ENCODE measurements at places on chromosomes 1 and 21.

- no peak for DNase-seq
Measured at GRCh38 chr1:63780565-63780964, 6.7 kb downstream of the ROR1 start.

GRCh38 chr1:197912739-197913494 is 4.3 kb upstream of the LHX9 start:
- DNase-seq, result peak; percentile 23

GRCh38 chr1:21334214-21335087 is 44.2 kb upstream of the ECE1 start:
- DNase-seq, result peak; percentile 84

- DNase-seq, result no peak
Measured at GRCh38 chr1:88133991-88134390, 550.1 kb upstream of the PKN2 start.

- DNase-seq, result no peak
Measured at GRCh38 chr1:237258871-237259270, 216.9 kb downstream of the RYR2 start.

GRCh38 chr1:156368157-156368658 is 803 bp upstream of the RHBG start:
- DNase-seq, result no peak

GRCh38 chr1:20724364-20725188 is 6.8 kb upstream of the KIF17 start:
- DNase-seq, result no peak

GRCh38 chr1:164651351-164651951 is 92.5 kb downstream of the PBX1 start:
- no peak for DNase-seq

- DNase-seq, result no peak
Measured at GRCh38 chr1:206805357-206805756, 33.1 kb upstream of the IL10 start.

GRCh38 chr1:62852253-62852652 is 68.3 kb downstream of the ATG4C start:
- no peak for DNase-seq

- DNase-seq, result no peak
Measured at GRCh38 chr1:232600424-232601258, 29.3 kb downstream of the SIPA1L2 start.

- DNase-seq, result no peak
Measured at GRCh38 chr21:39150316-39150715, 32.9 kb downstream of the PSMG1 start.

DNA sequence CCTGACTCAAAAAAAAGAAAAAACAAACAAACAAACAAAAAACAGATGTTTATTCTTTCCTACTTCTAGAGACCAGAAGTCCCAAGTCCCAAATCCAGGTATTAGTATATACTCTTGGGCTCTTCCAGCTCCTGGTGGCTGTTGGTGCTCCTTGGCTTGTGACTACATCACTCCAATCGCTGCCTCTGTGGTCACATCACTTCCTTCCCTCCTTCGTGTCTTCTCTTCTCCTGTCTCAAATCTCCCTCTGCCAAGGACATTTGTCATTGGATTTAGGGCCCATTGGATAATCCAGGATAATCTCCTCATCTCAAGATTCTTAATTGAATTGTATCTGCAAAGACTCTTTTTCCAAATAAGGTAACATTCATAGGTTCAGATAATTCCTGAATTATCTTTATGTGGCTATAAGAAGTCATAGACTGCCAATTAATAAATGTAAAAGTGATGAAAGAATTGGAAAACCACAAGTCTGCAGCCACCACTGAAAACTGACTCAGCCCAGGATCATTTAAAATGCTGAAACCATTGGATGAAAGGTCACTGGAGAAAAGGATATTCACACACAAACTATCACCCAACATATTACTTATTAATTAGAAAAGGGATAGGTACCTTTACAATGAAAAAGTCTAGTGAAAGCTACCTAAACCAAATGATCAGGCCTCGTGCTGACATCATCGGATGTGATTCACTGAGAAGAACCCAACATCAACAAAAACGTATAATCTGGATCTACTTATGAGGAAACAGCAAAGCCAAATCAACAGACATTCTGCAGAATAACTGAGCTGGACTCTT is 67.1 kb downstream of the ZNF281 start:
- no peak for DNase-seq

DNA sequence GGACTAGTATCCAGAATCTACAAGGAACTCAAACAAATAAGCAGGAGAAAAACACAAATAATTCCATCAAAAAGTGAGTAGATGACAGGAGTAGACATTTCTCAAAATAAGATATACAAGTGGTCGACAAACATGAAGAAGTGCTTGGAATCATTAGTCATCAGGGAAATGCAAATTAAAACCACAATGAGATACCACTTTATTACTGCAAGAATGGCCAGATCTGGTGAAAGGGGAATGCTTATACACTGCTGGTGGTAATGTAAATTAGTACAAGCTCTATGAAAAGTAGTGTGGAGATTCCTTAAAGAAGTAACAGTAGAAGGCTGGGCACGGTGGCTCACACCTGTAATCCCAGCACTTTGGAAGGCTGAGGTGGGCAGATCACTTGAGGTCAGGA is 73.8 kb downstream of the POU2F1 start:
- DNase-seq, result no peak

Measured in GM13976 (cell line).